ENCODE measurements at places on chromosomes 2 and 18.

- peak; percentile 16 for DNase-seq
These were observed 693 bp downstream of the UBE2F start for GRCh38 chr2:237967463-237967951.

- DNase-seq: no peak
These were observed 41.0 kb downstream of the TRABD2A start for GRCh38 chr2:84839851-84840250.

GRCh38 chr2:143183804-143184463 lies 54.7 kb downstream of the ARHGAP15 start:
- no peak for DNase-seq

GRCh38 chr18:77676910-77677309 lies 427.3 kb downstream of the GALR1 start:
- no peak for DNase-seq

DNA sequence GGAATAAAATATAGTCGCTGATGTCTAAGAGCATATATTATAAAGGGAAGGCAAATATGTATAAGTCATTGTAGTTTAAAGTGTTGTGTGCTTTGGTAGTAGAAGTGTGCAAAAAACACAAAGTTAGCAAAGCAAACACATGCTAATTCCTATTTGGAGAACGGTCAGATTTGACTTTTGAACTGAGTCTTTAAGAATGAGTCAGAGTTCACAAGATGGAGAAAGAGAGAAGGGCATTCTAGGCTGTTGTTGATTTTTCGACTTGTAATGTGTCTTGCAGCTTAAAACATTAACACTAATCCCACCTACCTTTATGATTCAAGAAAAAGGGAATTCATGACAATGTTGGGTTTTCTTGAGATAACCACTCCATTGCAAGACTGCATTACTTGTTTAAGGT lies 98.1 kb downstream of the CRIM1 start:
- no peak for DNase-seq

GRCh38 chr2:43616967-43617680 lies 19.9 kb upstream of the PLEKHH2 start:
- no peak for DNase-seq

DNA sequence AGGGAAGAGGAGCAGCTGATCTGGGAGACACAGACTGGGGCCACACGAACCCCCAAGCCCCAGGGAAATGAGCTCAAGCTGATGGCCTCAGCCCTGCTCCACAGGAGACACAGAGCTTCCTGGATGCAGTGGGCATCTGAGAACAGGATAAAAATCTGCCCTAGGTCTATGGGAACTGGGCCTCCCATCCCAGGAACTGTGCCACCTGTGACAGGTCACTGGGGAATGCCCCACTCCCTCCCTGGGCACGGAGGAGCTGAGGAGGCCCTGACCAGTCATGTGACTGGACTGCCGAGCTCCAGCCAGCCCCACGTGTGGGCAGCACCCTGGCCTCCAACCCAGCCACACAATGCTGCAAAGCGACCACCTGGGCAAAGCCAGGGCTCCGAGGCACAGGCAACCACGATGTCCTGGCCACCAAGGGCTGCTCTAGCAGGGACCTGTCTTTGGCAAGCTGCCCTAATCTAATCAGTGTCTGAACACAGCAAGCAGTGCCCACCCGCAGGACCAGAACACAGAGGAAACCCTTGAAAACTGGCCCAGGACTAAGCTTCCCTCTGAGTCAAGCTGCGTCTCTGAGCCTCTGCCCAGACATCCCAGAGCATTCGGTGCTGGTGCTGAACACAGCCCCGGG lies 57.8 kb upstream of the ID2 start:
- no peak for DNase-seq

- DNase-seq: no peak
These were observed 124.1 kb downstream of the EN1 start for GRCh38 chr2:118723394-118723793.

DNA sequence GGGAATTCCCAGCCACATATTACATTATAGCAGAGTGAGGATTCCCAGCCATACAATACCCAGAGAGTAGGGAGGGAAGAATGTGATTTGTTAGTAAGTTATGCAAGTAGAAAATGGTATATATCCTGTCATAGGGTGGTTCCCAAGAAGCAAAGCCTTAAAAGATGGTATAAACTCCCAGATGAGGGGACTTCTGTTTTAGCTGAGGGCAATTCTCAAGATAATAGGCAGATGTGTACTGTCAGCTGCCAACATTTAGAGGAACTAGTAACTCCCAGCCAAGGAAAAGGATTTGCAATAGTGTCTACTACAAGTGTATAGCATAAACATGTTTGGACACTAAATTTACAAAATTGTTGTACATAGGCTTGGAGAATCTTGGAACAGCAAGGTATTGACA lies 86.5 kb downstream of the XDH start:
- DNase-seq: no peak

DNA sequence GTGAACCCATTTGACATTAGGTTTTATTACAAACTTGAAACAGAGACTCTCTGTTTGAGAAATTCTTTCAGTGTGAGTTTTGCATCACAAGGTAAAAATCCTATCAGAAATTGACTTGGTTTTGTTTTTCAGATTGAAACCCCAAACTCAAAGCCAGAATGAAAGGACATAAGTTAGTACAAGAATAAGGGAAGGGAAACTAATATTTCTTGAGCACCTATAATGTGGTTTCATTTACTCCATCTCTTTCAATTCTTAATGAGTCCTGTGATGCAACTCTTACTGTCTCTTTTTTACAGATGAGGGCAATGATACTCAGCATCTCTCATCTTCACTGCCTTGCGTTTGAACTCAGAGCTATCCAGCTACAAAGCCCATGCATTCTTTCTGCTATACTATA lies 210.0 kb upstream of the SIX3 start:
- DNase-seq: no peak
